ENCODE measurements at places on chromosomes 13 and 19.

DNA sequence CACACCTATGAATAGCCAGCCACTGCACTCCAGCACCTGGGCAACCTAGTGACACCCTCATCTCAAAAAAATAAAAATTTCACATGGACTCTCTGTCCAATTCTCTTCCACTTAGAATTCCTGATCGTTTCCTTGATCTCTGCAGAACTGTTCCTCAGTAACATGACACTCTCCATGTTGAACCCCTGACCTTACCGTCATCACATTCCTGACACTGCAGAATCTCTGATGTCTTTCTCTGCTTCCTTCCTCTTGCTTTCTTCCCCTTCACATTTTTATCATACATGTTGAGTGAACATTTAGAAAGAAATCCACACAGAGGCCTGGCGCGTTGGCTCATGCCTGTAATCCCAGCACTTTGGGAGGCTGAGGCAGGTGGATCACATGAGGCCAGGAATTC is 15.0 kb downstream of the ZNF114 start:
- no peak for DNase-seq

- no peak for DNase-seq
These were observed 18.1 kb downstream of the DNAJC15 start for GRCh38 chr13:43041369-43041921.

- DNase-seq, result no peak
These were observed 2832.9 kb upstream of the PCDH20 start for GRCh38 chr13:64248371-64249065.

DNA sequence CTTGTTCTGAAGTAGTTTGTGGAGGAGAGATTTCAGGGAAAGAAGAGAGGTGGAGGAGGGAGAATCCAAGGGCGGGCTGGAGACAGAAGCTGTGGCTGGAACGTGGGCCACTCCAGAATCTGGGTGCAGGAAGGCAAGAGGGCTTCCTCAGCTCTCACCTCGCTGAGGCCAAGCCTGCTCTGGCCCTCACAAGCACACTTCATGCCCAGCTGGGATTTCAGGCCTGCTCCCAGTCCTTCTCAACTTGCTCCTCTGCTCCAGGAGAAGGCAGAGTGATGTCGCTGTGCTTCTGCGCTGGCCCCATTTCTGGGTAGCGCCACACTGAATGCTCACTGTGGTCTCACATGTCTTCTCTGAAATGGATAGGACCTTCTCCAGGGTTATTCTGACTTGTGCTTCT is 328.8 kb downstream of the FGF9 start:
- DNase-seq, result no peak

- DNase-seq, result no peak
These were observed 29.2 kb downstream of the WDR87 start for GRCh38 chr19:37877147-37877546.

DNA sequence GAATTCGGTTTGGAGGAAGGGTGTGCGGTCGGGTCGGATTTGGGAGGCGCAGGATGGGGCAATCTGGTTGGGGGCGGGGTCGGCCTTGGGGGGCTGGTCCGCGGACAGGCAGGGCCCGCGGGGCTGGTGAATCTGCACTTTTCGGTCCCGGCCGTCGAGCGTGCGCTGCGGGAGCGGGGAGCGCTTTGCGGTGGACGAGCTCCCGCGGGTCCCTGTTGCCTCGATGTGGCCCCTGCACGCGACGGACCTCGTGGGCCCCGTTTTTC is 11.9 kb downstream of the PEAK3 start:
- no peak for DNase-seq

- no peak for DNase-seq
These were observed 1199.7 kb downstream of the DIAPH3 start for GRCh38 chr13:58964048-58964447.

DNA sequence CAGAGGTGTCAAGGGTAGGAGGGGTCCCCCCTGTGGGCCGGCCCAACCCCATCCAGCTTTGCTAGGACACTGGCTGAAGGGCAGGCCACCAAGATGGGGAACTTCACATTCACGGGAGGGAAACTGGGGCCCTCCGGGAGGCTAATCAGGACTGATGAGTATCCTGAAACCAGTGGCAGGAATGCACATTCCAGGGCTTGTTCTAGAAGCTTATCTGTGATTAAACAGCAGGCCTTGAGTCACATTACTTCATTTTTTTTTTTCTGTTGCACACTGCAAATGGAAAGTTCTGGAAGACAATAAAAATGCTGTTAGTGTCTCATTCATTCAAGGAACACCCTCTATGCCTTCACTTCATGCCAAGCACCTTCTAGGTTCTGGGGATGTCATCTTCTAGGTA is 15.5 kb upstream of the SIGLEC11 start:
- DNase-seq, result no peak

GRCh38 chr13:94700051-94700535 is 12.3 kb downstream of the SOX21 start:
- no peak for DNase-seq

DNA sequence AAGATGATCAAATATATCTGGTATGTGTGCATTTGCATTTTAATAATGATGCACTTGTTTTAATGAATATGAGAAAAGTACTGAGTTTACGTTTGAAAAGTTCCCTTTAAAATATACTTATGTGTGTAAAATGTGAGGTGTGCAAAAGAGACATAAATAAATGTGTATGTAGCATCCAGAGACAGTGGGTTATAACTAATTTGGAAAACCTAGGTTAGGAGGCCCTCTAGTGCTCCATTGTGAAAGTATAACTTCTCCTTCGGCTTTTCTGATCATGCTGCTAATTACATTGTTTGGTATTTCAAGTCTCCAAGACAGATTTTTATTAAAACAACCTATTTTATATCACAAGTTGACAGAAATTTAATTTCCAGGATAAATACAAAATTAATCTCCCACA is 30.1 kb downstream of the SCEL start:
- DNase-seq, result no peak

GRCh38 chr13:51674276-51674675 is 90.0 kb downstream of the WDFY2 start:
- DNase-seq, result no peak

- DNase-seq, result no peak
These were observed at the start of gene ERICH4 for GRCh38 chr19:41442473-41443355. ERICH4 (plus strand) TSS chr19:41443156; CDS start chr19:41443170, 14 bp downstream.

DNA sequence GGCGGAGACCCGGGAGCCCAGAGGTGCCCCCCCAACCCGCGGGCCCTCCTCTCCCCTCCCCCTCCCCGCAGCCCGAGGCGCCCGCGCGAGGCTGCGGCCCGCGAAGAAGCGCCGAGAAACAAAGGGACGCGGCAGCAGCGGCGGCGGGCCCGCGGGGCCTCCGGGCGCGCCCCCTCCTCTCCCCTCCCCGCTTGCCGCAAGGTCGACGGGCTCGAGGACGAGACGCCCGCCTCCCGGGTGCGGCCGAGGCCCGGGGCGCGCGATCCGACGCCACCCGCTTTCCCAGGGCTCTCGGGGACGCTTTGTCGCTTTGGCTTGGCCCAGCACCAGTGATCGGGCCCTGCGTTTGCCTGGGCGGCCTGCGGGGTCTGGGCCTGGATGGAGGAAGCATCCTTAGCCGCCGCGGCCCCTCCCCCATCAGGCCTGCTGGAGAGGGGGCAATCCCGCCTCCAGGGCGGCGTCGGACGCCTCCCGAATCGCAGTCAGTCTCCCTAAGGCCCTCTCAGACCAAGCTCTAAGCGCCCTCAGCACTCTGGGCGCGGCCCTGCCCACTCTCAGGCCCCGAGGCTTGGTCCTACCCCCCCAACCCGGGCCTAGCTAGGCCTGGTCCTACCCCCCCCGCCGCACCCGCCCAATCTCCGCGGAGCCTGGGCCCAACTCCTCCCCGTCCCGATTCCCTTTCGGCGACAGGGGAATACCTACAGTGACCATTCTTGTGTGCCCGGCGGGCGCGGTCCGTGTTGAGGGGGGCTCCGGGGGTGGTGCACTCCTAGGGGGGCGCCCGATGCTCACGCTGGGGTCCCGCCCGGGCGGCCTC is 740 bp downstream of the ELAVL3 start:
- no peak for DNase-seq

DNA sequence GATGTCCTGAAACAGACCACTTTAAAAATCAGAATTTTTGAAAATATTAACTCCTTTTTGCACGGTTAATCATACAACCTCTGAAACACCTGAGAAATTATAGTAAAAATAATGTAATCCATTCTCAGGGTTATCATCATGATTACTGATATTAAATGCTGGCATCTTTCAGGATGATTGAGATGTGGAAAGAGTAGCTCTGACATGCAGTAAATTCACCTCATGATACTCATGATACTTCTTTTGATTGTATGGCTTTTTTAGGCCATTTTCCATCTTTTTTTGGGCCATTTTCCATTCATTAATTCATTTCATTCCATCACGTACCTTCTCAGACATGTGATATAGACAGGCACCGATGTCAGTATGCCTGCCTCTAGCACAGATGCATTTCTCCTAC is 85.1 kb downstream of the FGF14 start:
- no peak for DNase-seq

DNA sequence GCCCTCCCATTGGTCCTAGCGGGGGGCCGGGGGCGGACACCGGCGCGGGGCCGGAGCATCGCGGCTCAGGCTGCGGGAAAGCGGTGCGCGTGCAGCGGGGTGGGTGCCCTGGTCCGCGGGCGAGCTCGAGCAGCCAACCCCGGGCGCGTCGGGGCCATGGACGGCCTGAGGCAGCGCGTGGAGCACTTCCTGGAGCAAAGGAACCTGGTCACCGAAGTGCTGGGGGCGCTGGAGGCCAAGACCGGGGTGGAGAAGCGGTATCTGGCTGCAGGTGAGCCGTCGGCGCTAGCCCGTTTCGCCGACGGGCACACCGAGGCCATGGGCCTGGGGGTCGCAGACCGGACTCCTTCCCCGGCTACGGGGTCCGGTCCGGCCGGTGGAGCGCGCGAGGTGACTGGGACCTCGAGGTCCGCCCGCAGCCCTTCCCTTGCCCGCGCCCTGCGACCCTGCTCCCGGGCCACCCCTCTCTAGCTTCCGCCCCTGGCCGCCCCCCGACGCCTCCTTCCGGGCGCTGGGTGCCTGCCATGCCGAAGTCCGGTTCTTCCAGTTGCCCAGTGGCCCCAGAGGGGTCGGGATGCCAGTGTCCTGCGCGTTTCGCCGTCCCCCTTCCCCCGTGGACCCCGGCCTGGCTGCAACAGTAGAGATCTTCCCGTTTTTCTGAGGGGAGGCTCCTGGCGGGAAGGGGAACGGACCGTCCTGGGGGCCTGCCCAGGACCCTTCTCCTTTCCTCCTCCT is at the start of gene REEP6:
Gene REEP6 (plus strand): TSS at position 68 of the 735 bp plus-strand sequence. CDS start 89 bp downstream, at position 157.
- DNase-seq, result no peak

- DNase-seq, result no peak
These were observed 617 bp upstream of the IQCN start for GRCh38 chr19:18274781-18275356.

DNA sequence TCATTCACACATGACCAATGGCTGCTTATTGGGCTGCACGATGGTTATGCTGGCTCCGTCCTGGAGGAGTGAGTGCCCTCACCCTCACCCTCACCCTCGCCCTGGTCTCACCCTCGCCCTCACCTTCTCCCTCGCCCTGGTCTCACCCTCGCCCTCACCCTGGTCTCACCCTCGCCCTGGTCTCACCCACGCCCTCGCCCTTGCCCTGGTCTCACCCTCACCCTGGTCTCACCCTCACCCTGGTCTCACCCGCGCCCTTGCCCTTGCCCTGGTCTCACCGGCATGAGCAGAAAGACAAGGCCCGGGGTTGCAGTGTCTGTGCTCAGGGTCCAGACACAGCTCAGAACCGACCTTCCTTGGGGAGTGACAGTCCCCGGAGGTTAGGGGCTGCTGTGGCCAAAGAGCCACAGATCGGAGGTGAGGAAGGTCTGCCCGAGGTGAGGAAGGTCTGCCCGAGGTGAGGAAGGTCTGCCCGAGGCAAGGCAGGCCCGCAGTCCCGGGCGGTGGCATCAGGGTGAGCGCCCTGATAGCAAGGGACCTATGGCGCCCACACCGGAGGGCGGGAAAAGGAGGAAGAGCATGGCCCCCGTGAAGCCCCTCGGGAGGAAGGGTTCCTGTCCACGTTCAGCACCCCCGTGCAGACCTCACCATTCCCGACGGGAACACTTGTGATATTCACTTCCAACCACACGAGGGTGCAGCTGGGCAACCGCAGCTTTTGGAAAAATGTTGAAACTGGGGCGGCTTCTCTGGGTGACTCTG is 65.6 kb downstream of the MCF2L start:
- no peak for DNase-seq

DNA sequence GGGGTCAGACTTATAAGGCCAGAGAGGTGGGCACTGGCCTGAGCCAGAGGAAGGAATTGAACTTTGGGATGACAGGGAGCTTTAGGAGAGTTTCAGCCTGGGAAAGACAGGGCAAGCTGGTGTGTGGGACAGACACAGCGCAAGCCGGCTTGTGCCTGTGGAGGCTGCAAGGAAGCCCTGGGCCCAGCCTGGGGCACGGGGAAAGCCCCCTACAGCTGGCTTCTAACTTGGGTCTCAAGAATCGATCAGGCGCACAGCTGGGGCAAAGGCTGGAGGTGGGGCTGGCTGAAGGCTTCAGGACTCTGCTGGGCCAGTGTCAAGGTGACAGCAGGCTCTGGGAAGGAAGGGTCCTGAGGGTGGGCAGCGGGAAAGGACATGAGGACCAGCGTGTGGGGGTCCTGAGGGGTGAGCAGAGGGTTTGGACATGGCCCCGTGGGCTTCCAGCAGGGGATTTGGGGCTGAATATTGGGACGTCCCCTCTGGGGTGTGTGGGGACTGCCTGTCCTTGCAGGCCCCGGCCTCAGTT is 3.0 kb downstream of the PTOV1 start:
- DNase-seq, result no peak

DNA sequence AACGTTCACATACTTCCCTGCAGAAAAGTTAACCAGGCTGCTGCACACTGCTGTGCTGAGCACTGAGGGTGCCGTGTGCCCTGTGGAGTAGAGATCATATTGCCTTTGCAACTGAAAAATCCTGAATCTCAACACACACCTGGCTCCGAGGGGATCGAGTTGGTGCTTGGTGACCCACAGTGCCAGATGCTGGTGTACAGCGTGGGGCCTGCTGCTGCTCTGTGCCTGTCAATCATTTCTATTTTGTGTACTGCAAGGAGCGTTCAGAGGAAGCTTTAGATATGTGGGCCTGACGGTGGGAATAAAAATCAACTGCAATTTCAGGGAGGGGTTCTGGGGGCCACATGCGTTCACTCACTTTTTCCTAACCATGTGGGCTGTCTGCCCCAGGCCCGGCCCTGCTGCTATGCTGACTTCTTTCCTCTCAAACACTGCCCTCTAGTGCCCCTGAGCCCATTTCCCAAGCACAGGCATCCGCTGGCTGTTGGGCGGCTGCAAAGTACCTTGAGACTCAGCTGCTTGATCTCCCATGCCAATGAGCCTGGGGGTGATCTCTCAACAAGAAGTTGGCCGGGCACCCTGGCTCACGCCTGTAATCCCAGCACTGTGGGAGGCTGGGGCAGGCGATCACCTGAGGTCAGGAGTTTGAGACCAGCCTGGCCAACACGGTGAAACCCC is 9.7 kb upstream of the LENG8 start:
- no peak for DNase-seq

DNA sequence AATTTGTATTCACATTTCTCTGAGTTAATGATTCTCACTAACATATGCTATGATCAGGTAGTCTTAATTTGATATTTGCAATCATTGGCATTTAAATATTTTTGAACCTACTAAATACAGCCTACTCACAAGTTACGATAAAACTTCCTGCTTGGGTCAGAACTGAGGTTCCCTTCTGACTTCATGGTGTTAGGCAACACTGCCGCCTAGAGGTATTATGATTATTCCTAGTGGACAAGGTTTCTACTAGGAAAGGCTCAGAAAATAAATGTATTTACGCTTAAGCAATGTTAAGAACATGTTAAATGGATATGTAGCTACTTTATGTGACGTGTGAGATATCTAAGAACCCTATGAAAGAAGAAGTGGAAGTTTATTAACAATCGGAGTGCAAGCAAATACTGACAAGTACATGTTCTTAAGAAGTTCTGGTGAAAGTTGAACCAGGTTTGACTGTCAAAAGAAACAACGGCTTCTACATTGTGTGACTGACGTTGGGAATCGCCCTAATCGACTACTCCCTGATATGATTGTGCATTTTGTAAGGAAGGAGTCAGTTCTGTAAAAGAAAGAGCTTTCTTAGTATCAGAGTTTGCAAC is 1395.8 kb downstream of the SLITRK5 start:
- no peak for DNase-seq
